ENCODE measurements at places on chromosomes 6 and 20.

DNA sequence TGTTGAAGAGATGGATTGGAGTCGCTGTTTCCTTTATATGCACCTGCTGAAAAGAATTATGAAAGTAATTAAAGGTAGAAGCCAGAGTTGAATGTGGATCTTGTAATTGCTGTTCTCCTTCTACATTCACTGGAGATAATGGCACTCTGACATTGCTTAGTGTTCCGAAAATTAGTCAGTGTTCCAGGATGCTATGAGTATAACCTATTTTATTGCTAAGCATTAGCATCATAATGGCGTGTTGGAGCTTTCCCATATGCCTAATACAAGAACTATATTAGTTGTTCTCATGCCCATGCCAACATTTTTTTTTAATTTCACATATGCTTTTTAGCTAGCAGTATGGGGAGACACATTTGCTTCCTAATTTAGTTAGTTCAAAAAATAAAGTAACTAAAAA is 236.4 kb downstream of the ARHGAP18 start:
- no peak for DNase-seq

GRCh38 chr20:15200147-15200565 is 862.7 kb upstream of the FLRT3 start:
- DNase-seq: no peak

GRCh38 chr20:33046412-33046811 is 7.3 kb upstream of the BPIFB3 start:
- no peak for DNase-seq

GRCh38 chr6:109008054-109008453 is 86.6 kb downstream of the SESN1 start:
- DNase-seq: no peak

- DNase-seq: no peak
Observed at GRCh38 chr6:52588710-52589091, 11.8 kb upstream of the TRAM2 start.

DNA sequence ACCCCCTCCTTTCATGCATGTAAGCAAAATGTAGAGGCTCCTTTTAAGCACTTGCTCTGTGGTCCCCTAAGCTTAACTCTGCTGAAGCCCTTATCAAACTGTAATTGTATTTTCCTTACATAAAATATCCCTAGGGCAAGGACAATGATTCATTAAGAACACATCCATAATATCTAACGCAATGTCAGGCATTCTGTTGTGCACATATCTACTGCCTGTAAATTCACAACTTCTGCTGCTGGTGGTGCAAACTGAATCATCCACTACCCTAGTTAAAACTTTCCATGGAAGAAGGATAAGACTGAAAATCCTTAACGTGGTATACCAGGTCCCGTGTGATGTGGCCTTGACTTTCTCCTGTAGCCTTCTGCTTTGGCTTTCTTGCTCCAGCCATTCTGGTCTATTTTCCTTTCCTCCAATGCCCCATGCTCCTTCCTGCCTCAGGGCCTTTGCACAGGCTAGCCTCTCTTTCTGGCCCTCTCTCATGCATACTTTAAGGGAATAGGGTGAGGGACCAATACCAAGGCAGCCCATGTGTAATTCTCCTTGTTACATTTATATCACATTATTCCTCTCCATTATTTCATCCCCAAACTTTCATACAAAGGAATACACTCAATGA is 113.6 kb upstream of the ZFP64 start:
- no peak for DNase-seq
